ENCODE measurements at places on chromosomes 1 and 21.

DNA sequence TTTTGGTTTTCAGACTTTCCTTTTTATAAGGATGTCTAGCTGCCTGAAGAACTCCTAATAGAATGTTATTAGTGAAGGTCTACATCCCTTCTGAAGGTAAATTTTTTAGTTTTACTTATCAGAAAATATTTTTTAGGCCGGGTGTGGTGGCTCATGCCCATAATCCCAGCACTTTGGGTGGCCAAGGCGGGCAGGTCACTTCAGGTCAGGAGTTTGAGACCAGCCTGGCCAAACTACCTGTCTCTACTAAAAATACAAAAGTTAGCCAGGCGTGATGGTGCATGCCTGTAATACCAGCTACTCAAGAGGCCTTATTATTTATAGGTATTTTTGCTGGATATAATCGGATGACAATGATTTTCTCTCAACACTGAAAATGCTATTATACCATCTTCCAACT, 181.9 kb upstream of the KCNK2 start:
- H3K27me3 ChIP-seq, result no peaks in the 10 kb centered on the region
- no peak for DNase-seq
- no peaks in the 10 kb centered on the region for H3K36me3 ChIP-seq
- H3K4me1 ChIP-seq, result no peaks in the 10 kb centered on the region

DNA sequence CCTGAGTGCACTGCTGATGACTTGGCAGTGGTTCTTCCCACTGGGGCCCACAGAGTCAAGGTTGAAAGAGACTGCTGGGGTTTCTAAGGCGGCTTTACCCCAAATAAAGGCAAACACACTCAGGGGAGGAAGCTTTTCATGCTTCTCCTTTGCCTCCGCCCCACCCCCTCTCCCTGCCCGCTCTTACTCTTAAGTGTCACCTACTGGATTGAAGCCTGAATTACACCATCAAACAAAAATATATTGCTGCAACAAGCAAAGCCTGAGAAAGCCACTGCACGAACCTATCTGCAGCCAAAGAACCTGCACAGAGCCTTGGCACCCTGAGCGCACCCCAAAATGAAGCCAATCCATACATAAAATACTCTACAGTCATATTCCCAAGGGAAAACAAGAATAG, 63.1 kb downstream of the PTGFR start:
- H3K4me3 ChIP-seq, result no peak overlapping the region
- no peaks in the 10 kb centered on the region for H3K4me1 ChIP-seq
- peak; percentile 4 for DNase-seq
- H3K36me3 ChIP-seq, result no peaks in the 10 kb centered on the region

GRCh38 chr1:203369666-203370065, 18.7 kb upstream of the FMOD start:
- DNase-seq, result no peak
- H3K36me3 ChIP-seq, result no peaks in the 10 kb centered on the region
- peaks cover 18% of the 10 kb centered on the region for H3K27me3 ChIP-seq
- no peaks in the 10 kb centered on the region for H3K4me1 ChIP-seq
- no peak overlapping the region for H3K4me3 ChIP-seq

- no peak for DNase-seq
- H3K27me3 ChIP-seq, result peaks cover 5% of the 10 kb centered on the region
- H3K27ac ChIP-seq, result no peak overlapping the region
- H3K4me3 ChIP-seq, result no peak overlapping the region
- H3K4me1 ChIP-seq, result no peaks in the 10 kb centered on the region
Measured at GRCh38 chr1:153526132-153526543, 9.7 kb downstream of the S100A6 start.

- H3K4me1 ChIP-seq, result no peaks in the 10 kb centered on the region
- H3K36me3 ChIP-seq, result no peaks in the 10 kb centered on the region
- no peak overlapping the region for H3K27ac ChIP-seq
- DNase-seq, result no peak
- peaks cover 29% of the 10 kb centered on the region for H3K27me3 ChIP-seq
- no peak overlapping the region for H3K4me3 ChIP-seq
Measured at GRCh38 chr1:230572121-230573105, 69.9 kb upstream of the COG2 start.

DNA sequence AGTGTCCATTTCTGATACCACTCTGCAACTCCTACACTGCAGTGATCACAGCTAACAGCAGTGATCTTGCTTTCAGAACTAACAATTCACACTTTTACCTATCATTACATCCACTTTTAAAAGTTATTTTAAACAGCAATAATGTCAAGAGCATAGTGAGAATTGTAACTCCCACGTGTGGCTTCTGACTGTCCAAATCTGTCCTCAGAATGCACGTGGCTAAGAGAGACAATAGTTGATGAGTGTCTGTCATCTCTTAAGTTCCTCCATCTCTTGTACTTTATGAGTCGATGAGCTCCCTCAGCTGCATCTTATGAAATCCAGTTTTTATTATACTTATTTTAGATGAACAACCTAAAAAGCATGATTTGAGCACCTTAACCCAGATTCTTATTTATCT, 16.5 kb upstream of the CFHR5 start:
- DNase-seq, result no peak
- H3K4me3 ChIP-seq, result no peak overlapping the region
- H3K36me3 ChIP-seq, result no peaks in the 10 kb centered on the region
- no peaks in the 10 kb centered on the region for H3K27me3 ChIP-seq
- no peaks in the 10 kb centered on the region for H3K4me1 ChIP-seq

DNA sequence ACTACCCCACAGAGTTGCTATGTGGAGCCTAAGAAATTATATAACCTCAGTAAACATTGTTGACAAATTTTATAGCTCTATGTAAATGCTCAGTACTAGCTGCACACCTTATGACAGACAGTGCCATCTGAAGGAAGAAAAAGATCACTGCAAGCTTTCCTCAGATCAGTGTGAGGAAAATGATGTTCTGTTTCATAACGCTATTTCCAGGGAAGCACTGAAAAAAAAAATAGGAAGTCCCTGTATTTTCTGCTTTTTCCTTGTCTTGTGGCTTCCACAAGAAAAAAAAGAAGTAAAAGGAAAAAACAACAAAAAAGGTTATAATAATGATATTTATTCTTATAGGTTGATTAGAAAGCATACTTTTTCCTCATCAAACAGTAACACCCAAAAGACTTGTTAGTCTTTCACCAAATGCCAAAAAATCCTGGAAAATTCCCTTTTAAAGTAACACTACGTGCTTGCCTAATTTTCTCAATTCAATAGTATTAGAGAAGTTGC, 23.2 kb downstream of the LYST start:
- peaks cover 2% of the 10 kb centered on the region for H3K27me3 ChIP-seq
- no peaks in the 10 kb centered on the region for H3K36me3 ChIP-seq
- no peak overlapping the region for H3K27ac ChIP-seq
- no peak for DNase-seq
- no peaks in the 10 kb centered on the region for H3K4me1 ChIP-seq
- no peak overlapping the region for H3K4me3 ChIP-seq

DNA sequence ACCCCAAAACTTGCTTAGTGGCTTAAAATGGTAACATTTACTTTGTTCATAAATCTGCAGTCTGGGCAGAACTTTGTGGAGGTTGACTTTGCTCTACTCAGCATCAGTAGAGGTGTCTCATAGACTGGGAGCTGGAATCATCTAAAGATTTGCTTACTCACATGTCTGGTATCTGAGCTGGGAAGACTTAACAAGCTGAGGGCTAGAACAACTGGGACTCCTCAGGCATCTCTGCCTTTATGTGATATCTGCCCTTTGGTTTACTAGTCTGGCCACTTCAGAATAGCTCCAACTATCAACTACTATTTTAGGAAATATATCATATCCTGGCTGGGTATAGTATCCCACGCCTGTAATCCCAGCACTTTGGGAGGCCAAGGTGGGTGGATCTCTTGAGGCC, 82.5 kb downstream of the C4BPA start:
- H3K27me3 ChIP-seq, result peaks cover under 1% of the 10 kb centered on the region
- no peaks in the 10 kb centered on the region for H3K4me1 ChIP-seq
- H3K4me3 ChIP-seq, result no peak overlapping the region
- no peak overlapping the region for H3K27ac ChIP-seq
- H3K36me3 ChIP-seq, result no peaks in the 10 kb centered on the region

DNA sequence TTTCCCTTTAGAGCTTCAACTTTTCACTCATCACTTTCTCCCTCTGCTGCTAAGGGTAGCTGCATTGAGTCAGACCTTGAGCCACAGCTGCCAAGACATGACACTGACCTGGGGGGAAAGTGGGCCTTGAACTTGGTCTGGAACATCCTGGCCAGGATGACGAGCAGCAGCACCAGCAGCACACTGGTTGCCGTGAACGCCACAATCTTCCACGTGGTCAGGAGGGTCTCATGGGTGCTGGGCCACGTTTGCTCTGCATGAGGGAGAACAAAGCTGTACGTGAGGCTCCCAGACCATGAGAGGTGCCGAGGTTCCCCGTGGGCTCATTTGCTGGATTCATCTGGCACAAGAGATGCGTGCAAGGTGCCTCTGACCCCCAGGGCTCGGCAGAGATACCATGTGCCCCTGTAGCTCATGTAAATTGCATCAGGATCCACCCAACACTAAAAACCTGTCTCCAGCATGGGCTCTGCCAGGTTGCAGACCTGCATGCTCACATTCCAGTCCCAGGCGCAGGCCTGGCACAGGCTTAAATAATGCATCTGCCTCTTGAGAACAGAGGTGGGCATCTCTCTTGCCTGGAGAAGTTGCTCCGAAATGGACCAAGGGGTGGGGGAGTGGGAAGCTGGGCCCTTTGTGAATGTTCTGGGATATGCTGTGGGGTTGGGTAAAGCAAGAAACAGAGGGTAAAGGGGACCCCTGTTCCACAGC, 84.6 kb upstream of the TLR5 start:
- H3K4me1 ChIP-seq, result peaks cover 32% of the 10 kb centered on the region
- no peak overlapping the region for H3K4me3 ChIP-seq
- H3K27ac ChIP-seq, result no peak overlapping the region

DNA sequence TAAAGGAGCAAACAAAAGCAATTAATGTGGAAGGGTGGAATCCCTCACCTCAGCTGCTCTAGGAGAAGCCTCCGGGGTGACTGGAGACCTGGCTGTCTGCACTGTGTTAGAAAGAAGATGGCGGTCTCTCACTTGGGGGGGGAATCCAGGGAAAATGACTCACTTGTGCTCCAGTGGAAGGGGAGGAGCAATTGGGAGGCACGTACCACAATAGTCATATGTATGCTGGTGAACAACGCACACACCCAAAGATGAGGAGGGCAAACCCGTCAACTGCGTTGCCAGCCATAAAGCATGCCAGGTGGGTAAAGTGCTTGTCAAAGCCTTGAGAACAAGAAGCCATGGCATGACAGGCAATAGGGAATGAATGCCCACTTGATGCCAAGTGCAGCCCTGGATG, 22.1 kb downstream of the PLEKHA6 start:
- H3K4me3 ChIP-seq, result no peak overlapping the region
- peaks cover 70% of the 10 kb centered on the region for H3K27me3 ChIP-seq
- DNase-seq, result no peak
- H3K4me1 ChIP-seq, result no peaks in the 10 kb centered on the region

GRCh38 chr1:226525750-226526149, 22.8 kb upstream of the STUM start:
- no peak for DNase-seq
- H3K4me3 ChIP-seq, result no peak overlapping the region
- no peaks in the 10 kb centered on the region for H3K4me1 ChIP-seq
- peaks cover 34% of the 10 kb centered on the region for H3K27me3 ChIP-seq
- no peak overlapping the region for H3K27ac ChIP-seq
- no peaks in the 10 kb centered on the region for H3K36me3 ChIP-seq

DNA sequence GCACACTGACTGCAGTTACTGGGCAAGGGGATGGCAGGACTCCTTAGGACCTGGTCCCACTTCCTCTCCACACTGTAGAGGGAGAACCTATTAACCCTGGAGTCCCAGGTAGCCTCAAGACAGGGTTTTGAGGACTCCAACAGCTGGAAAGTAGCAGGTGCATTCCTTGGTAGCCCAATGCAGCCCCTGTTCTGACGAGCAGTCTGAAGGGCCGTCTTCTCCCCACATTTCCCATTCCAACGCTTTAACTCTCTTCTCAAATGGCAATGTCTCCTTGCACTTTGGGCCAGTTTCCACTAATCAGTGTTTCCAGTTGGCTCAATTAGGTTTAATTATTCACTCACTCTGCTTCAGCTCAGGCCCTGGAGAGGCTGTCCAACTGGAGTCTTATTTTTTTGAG, 8.8 kb upstream of the INPP5B start:
- peaks cover 37% of the 10 kb centered on the region for H3K36me3 ChIP-seq
- H3K4me3 ChIP-seq, result no peak overlapping the region
- no peak overlapping the region for H3K27ac ChIP-seq
- no peaks in the 10 kb centered on the region for H3K27me3 ChIP-seq
- H3K4me1 ChIP-seq, result no peaks in the 10 kb centered on the region

- no peak overlapping the region for H3K27ac ChIP-seq
- no peaks in the 10 kb centered on the region for H3K36me3 ChIP-seq
- H3K27me3 ChIP-seq, result no peaks in the 10 kb centered on the region
- no peak overlapping the region for H3K4me3 ChIP-seq
- peaks cover 4% of the 10 kb centered on the region for H3K4me1 ChIP-seq
- peak; percentile 64 for DNase-seq
Measured at GRCh38 chr1:15100121-15100879, 53.2 kb upstream of the TMEM51 start.

- peaks cover 48% of the 10 kb centered on the region for H3K27me3 ChIP-seq
- peaks cover 10% of the 10 kb centered on the region for H3K4me1 ChIP-seq
- no peak for DNase-seq
- no peak overlapping the region for H3K4me3 ChIP-seq
- H3K36me3 ChIP-seq, result no peaks in the 10 kb centered on the region
- no peak overlapping the region for H3K27ac ChIP-seq
Measured at GRCh38 chr1:109112056-109112651, 1.8 kb upstream of the ELAPOR1 start.

DNA sequence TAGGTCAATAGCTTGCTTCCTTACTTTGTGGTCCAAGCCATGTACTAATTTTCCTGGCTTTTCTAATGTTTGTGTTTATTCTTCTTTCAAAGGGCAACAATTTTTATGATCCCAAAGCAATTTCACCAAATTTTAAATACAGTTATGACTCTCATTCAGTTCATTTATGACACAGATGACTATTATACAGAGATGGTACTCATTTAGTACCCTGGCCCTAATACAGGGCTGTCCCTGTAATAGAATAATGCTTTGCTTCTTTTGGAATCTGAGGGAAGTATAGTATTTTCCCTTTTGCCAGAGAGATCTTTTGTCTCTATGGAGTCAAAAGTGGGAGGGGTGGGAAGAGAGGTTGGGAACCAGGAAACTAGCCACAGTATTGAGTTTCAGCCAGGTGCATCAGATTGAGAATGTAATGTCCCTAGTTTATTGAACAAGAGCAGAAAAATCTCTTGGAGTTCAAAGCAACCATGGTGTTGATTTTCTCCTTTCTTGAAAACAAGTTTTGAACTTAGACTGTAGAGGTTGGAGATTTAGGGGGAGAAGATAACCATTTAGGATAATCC, 20.4 kb downstream of the DENND2D start:
- no peak overlapping the region for H3K27ac ChIP-seq
- H3K4me1 ChIP-seq, result no peaks in the 10 kb centered on the region
- DNase-seq, result no peak
- H3K4me3 ChIP-seq, result no peak overlapping the region
